ENCODE measurements at places on chromosomes 3 and 15.

DNA sequence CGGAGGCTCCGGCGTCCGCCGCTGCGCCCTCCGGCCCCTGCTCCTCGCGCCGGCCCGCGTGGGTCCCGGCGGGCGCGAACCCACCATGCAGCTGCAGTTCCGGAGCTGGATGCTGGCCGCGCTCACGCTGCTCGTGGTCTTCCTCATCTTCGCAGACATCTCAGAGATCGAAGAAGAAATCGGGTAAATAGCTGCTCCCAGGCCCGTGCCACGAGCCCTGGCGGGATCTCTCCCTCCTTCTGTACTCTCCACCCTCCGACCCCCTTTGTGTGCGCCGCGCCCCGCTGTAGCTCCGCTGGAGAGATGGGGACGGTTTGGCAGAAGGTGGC lies 263 bp downstream of the ST8SIA2 start:
- DNase-seq: no peak

DNA sequence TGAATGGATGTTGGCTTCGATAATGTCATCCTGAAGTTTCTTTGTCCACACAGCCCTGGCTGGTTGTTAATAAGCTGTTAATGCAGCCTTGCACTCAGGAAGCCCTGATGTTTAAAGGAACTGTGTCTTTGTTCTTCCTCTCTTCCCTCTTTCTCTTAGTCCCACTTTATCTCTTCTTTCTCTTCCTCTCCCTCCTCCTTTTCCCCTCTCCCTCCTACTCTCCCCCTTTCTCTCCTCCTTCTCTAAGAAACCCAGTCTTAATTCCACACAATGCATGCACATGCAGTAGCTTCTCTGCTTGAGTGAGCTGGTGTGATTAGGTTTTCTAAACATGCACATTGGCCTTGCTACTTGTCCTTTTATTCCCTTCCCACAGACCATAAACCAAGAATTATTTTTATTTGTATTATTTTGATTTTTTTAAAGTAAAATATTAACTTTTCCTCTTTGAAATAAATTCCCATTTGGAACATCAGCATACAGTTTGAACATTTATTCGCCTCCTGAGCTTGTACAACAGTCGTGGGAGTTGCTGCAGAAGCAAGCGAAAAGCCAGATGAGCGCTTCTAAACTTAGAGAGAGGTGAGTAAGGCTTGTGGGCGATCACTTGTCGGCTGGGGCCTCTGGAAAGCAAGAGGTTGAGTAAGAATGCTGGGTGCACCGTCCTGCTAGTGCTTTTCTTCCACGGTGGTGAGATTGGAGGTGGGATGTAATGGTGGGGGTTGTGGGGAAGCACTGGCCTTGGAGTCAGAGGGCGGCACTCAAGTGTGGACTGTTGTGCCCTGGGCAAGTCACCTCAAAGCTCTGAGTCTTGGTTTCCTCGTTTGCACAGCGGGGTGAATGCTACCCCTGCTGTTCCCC lies 7.2 kb downstream of the GHRL start:
- no peak for DNase-seq

GRCh38 chr15:74504418-74504817 lies 36.6 kb upstream of the ARID3B start:
- no peak for DNase-seq

- DNase-seq: no peak
Measured at GRCh38 chr3:192489579-192489978, 237.8 kb downstream of the FGF12 start.

GRCh38 chr3:1960506-1960905 lies 138.2 kb upstream of the CNTN4 start:
- no peak for DNase-seq

DNA sequence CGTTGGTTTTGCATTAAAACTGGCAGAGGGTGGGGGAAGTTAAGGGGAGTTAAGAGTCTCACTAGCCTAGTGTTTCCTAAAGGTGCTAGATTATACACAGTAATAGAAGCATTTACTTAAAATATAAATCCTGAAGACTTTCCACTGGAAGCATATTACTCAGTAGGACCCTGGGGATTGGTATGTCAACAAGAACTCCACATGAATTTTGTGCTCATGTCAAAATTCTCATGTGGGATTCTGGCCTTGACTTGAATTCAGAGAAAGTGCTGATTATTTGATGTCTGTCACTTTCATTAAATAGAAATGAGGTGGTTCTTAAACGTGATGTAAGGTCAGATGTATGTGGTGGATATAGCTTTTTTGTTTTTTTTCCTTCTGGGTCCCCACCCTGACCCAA lies 997.2 kb downstream of the TUSC7 start:
- DNase-seq: no peak

DNA sequence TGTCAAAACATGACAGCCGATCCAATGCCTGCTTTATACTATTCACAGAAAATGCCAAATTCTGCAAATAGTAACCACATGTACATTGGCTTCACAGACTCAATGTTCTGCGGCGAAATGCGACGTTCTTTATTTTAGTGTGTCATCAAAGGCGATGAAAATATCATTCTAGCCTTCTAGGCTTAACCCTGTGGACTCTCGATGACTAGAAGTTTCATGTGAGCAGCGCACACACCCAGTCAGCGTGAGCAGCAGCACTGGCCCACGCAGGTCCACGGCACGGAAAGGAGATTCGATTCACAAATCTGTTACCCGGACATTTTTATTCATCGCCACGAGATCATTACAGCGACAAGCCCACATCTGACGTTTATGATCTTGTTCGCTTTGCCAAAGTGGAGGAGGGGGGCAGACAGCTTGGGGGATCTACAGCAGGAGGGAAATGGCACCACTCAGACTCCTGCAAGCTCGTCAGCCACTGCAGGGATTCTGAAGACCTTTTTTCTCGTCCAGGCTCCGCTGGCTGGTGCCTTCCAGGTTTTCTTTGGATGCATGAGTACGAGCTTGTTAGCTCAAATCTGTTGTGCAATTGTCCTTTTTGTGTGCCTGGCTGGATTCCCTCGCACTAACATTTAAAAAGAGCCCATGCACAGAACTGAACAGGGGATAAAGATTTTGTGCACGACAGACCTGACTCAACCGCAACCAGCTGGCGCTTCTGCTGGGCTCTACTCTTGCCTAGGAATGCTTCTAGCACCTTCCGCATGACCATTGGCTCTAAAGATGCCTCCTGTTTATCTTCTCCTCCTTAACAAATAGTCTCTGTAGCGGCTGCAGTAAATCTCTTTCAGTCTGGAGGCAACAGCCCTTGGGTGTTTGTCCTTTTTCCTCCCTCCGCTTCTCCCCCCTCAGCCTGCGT lies 938.4 kb downstream of the MCTP2 start:
- DNase-seq: no peak

DNA sequence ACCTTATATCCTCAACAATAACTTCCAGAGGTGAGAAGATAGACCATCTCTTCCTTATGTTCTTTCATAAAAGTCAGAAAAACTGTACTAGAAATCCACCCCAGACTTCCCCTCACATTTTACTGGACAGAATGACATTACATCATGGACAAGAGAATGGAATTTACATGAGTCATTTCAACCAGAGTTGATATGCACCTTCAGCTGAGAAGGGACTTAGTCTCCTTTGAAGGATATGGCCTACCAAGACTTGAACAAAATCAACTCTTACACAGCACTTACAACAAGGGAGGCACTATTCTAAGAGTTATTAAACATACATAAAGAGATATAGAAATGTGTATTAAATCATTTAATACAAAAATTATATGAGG lies 380.0 kb upstream of the DPH6 start:
- DNase-seq: no peak

GRCh38 chr15:59345326-59345725 lies 27.3 kb downstream of the MYO1E start:
- DNase-seq: no peak

- DNase-seq: no peak
Measured at GRCh38 chr3:78003090-78003489, 963.2 kb downstream of the ROBO2 start.

- DNase-seq: no peak
Measured at GRCh38 chr3:81549831-81550230, 211.6 kb downstream of the GBE1 start.

- no peak for DNase-seq
Measured at GRCh38 chr15:81001152-81002008, 657 bp downstream of the TLNRD1 start.

DNA sequence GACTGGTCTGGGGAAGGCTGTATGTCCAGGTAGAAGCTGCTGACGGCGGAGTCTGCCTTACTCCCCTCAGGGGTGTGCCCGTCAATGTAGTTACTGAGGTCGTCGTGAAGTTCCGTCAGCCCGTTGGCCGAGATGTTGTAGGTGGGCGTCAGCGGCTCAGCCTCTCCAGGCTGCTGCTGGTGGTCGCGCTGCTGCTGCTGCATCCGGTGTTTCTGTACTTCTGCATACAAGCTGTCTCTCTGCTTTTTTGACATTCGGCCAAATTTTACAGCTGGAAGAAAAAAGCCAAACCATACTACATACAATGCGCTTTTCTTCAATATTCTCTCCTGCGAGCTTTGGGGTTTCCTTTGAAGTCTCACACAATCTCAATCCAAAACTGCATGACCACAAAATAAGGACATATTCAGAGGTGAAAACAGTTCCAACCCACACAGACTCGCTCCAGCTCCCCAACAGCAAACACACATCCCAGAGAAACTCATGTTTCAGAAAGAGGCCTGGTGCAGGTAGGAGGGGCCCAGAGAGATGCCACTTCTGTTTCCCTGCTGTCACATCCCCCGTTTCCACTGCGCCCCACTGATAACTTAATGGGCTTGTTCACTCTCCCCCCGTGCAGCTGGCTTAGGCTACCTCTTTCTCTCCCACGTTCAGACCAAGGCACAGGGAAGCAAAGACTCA lies 32.5 kb upstream of the ICE2 start:
- DNase-seq: no peak

GRCh38 chr15:57432141-57432741 lies 55.9 kb downstream of the CGNL1 start:
- DNase-seq: no peak

- DNase-seq: no peak
Measured at GRCh38 chr3:64120876-64121275, 97.6 kb upstream of the PSMD6 start.

- DNase-seq: no peak
Measured at GRCh38 chr15:100671858-100672543, 69.6 kb downstream of the ASB7 start.

- DNase-seq: no peak
Measured at GRCh38 chr3:171640520-171641412, 169.5 kb downstream of the PLD1 start.

- no peak for DNase-seq
Measured at GRCh38 chr15:48253172-48253571, 47.1 kb downstream of the SLC12A1 start.

- DNase-seq: no peak
Measured at GRCh38 chr15:52071570-52071969, 41.0 kb downstream of the BCL2L10 start.

GRCh38 chr15:89244574-89244903 lies 760 bp downstream of the FANCI start:
- no peak for DNase-seq

GRCh38 chr3:187943677-187944389 lies 198.6 kb upstream of the BCL6 start:
- no peak for DNase-seq

DNA sequence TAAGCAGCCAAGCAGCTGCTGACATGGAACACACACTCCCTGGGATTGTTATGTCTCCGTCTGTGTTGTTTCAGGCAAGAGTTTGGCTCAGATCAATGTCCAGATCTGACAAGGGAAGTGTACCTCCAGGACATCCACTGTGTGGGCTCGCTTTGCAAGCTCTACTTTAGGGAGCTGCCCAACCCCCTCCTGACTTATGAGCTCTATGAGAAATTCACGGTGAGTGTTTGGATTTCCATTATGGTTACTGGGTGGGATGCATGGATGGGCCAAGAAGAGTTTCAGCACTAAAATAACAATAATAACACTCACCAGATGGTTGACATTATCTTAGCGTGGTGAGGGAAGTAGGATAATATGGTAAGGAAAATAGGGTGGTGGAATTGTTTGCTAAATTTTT lies 74.1 kb downstream of the ARHGAP31 start:
- DNase-seq: no peak

- no peak for DNase-seq
Measured at GRCh38 chr3:102189541-102189940, 245.3 kb upstream of the ZPLD1 start.

- peak; percentile 86 for DNase-seq
Measured at GRCh38 chr15:92820236-92821021, 79.7 kb upstream of the CHD2 start.

GRCh38 chr3:184791171-184791570 lies 20.8 kb upstream of the VPS8 start:
- DNase-seq: no peak

DNA sequence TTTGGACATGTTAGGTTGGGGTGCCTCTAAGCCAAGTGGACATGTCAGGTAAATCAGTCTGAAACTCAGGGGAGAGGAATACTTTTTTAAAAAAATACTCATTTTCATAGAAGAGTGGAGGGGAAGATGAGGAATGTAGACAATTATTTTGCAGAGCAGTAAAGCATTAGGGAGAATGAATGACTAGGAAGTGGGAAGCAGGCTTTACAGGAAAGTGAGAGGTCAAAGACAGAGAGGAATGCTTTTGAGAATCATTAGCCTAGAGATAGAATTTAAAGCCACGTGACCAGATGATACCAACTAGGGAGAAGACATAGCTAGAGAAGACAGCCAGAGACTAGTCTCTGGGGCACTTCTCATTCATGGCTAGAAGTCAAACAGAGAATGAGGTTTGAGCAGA lies 91.0 kb downstream of the RAD18 start:
- DNase-seq: no peak

GRCh38 chr15:95656595-95656994 lies 673.9 kb upstream of the NR2F2 start:
- DNase-seq: no peak

GRCh38 chr3:64000453-64001055 lies 22.7 kb downstream of the PSMD6 start:
- no peak for DNase-seq

- DNase-seq: no peak
Measured at GRCh38 chr3:115245438-115245837, 98.3 kb upstream of the ZBTB20 start.

GRCh38 chr3:10760199-10760598 lies 55.8 kb upstream of the SLC6A11 start:
- no peak for DNase-seq

DNA sequence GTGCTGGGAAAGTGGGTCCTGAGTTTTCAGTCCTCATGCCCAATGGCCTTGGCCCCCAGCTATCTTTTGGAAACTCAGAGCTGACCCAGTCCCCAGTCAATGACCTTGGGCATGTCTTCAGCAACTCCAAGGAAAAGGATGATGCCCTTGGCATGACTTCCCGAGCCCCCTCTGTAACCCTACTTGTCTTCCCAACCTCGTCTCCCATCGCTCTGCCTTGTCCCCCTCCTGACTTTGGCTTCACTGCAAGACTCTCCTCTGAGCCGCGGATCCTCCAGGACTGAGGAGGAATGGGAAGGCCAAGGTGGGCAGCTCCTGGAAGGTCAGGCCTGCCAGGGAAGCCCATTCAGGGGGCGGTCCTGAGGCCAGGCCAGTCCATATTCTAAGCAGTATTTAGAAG lies 73.5 kb upstream of the MEF2A start:
- DNase-seq: no peak

GRCh38 chr15:39787479-39787878 lies 4.8 kb upstream of the FSIP1 start:
- DNase-seq: no peak

DNA sequence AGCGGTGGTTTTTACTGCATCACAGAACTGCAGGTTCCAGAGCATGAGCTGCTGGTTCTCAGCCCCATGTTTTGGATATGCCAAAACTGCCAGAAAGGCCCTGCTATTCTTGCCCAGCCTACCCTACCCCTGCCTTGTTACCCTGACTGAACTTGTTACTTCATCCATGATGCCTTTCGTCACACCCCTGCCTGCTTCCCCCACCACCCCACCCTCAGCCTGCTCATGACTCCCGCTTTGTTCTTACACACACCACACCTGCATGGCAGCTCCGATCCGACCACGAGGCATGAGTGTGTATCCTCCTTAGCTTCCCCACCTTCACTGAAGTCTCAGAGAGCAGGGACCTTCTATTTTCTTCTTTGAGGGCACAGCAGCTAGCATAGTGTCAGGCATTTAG lies 5.1 kb upstream of the TM4SF1 start:
- no peak for DNase-seq

Measured in HL-60 (cell line).